T-helper 2 cell treated with Interferon-gamma antibody and Interleukin-4, amounts not matched to agents 100 ng/mL and 5 ng/mL, for 36 hours (primary cell): ENCODE measurements at places on chromosomes 4 and X. TPM values are rescaled to one million over a fixed set of nuclear protein-coding genes. Genes with fewer than 3 reads are reported as not detected.

Gene GPR78
- not detected in 2 replicates for total RNA-seq

Gene FHIP1A
- total RNA-seq: not detected in 2 replicates

Gene CACNA1F
- 0.14 and 0.36 TPM in 2 replicates for total RNA-seq

Gene TMEM150C
- not detected in 2 replicates for total RNA-seq

Gene MAGEE2
- not detected in 2 replicates for total RNA-seq

Gene PAGE5
- 0.43 TPM in 1 of 2 replicates, not detected in the other for total RNA-seq

Gene VCX3B
- not detected in 2 replicates for total RNA-seq

Gene GAGE12F
- total RNA-seq: not detected in 2 replicates

Gene BST1
- total RNA-seq: 1.5 and 2.0 TPM in 2 replicates

Gene TMEM31
- total RNA-seq: not detected in 2 replicates

Gene CORIN
- total RNA-seq: not detected in 2 replicates

Gene RLIM
- total RNA-seq: 27.5 and 28.0 TPM in 2 replicates

Gene NDUFA1
- 104 and 106 TPM in 2 replicates for total RNA-seq

Gene PRPS2
- 78.3 and 79.1 TPM in 2 replicates for total RNA-seq

Gene DMRTC1B
- not detected in 2 replicates for total RNA-seq

Gene ESX1
- 0.14 and 0.25 TPM in 2 replicates for total RNA-seq
